GM12892 (cell line): ENCODE measurements at places on chromosomes 6 and 20.
A peak's percentile ranks its signal among the peaks of the same experiment; 100 is the strongest.

GRCh38 chr6:104969108-104969507, 12.2 kb downstream of the LIN28B start:
- no peak for DNase-seq

- no peak for DNase-seq
Measured at GRCh38 chr20:44990425-44990824, 24.1 kb downstream of the STK4 start.

DNA sequence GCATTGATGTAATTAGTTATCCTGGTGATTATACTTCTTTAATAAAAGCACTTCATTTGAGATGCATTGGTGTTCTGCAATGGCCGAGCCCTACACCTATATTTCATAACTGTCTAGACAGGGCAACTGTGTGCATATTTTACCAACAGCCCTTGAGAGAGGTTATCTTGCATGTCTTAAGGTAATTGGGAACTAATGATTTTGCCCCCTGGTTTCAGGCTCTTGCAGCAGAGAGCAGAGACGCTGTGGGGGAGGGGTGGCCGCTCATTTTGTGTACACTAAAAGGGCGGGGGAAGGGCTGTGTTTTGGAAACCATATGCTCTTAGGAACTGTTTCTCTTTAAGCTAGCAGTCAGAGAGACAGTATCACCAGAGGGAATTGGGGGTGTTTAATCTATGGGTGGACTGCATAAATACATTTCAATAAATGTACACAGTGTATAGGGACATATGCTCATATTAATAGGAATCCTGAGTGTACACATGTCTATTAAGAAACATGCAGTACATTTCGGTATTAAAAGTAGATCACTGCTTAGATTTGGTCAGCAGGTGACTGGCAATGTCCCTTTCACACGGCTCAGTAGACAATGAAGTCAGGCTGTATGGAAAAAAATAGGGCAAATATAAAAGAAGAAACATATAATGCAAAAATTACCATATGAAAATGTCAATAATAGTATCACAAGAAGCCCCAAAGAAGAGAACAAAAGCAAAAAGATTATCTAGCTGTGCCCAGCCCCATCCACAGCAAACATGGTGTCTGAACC, 402.9 kb upstream of the CITED2 start:
- no peak for DNase-seq

DNA sequence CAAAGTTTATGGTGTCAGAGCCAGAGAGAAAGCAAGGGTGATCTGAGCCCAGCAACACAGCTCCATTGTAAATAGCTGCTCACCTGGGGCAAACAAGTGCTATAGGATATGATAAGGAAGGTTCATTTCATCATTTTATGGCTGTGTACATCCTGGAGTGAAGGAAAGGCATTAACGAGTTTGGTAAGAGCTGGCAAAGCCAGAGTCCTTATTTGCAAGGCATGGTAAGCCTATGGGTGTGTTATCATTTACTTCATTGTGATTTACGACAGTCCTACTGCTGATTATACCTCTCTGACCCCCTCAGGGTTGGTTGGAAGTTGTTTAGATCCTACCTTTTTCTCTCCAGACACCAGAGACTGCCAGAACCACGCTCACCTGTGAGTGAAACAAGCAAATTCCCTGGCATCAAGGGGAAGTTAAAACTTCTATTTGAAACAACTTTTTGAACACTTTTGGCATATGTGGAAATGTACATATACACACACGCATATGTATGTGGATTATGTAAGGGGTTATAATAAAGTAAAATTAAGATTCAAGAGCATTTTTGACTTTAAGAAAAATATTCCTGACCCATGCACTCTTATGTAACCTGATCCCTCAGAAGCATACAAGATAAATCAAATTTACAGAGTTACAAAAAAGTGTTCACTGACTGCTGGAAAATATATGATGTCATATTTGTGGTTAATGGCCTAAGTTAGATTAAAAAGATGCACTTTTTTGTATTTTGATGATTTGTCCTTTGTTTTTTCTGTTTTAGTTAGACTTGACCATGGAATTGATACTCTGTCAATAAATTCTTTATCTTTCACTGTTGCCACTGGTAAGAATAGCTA, 40.4 kb upstream of the EDN1 start:
- no peak for DNase-seq

- DNase-seq: no peak
Measured at GRCh38 chr6:127812985-127813698, 87.7 kb downstream of the THEMIS start.

GRCh38 chr6:41964201-41964887, 22.7 kb upstream of the CCND3 start:
- DNase-seq: no peak

- no peak for DNase-seq
Measured at GRCh38 chr6:154893917-154894316, 101.2 kb upstream of the TIAM2 start.

DNA sequence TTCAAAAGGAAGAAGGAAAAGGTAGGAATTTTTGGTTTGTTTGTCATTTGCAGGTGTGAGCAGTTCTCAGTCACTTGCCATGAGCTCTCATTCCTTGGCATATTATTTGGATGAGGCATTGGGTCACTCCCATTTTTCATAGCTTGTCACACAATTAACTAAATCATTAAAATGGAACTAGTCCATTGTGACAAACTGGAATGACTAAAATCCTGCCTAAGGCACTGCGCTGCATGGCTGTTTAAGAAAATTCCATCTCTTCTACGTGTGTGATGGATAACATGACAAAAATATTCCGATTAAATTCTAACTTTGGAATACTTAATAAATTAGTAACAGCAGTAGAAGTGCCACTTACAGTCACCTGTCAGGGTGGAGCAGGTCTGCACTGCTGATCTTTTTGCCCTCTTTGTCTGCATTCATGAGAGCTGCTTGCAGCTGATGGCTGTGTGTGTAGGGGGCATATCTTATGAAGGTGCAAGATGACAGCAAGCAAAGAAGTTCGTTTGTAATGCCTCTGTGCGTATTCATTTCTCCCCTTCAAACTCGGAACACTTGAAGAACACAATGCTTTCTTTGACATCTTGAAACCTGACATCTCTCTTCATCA, 1292.6 kb upstream of the MAP3K7 start:
- DNase-seq: no peak

GRCh38 chr6:52539607-52540006, 37.3 kb downstream of the TRAM2 start:
- DNase-seq: no peak

DNA sequence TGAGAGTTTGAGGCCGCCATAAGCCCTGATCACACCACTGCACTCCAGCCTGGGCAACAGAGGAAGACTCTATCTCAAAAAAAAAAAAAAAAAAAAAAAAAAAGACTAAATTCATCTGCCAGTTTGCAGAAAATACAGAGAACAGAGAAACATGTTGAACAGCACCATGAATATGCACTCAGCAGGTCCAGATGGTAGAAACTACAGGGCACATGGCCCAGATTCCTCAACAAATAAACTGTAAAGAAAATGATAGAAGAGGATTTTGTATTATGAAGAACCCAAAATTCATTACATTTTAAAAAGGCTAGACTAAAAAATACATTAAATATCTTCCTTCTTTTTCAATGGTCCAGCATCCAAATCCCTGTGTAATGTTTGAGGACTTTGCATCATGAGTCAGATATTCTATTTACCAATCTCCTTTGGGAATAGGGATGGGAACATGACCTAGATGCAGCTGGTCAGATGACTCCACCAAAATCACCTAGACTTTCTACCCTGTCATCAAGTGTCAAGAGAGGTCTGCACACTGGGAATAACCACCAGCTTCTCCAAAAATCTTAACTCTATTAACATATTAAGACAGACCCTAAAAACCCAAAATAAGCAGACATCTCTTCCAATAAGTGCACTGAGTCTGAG, 189.1 kb upstream of the TCF21 start:
- DNase-seq: no peak

DNA sequence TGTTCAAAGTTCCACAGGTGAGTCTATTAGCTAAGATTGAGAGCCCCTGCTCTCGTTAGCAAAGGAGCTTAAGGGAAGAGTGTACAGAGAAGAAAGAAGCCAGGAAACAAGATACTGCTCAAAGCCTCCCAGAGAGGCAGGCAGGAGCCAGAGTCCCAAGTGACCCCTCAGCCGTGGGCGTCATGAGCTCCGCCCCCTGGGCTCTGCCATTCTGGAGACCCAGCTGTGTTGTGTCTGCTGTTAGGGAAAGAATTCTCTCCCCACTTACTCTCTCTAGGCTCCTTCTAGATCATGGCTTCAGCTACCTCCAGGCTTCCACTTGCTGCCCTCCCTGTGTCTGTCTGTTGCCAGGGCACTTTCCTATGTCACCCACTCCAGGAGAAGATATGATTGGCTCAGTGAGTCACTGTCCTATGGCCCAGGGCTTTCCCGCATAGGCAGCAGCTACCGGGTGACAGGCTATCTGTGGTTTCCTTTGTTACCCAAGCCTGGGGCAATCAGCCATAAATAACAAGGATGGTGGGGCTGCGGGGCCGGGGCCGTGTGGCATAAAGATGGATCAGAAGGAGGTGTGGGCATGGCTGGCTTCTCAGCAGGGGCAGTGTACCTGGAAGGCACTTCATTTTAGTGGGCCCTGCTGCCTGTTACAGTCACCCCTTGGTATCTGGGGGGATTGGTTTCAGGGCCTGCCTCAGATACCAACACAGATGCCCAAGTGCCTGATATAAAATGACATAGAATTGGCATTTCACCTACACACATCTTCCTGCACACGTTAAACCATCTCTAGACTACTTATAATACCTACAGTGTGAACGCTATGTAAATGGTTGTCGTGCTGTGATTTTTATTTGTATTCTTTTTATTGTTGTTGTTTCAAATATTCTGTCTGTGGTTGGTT, 118.9 kb downstream of the ARMC2 start:
- DNase-seq: no peak

DNA sequence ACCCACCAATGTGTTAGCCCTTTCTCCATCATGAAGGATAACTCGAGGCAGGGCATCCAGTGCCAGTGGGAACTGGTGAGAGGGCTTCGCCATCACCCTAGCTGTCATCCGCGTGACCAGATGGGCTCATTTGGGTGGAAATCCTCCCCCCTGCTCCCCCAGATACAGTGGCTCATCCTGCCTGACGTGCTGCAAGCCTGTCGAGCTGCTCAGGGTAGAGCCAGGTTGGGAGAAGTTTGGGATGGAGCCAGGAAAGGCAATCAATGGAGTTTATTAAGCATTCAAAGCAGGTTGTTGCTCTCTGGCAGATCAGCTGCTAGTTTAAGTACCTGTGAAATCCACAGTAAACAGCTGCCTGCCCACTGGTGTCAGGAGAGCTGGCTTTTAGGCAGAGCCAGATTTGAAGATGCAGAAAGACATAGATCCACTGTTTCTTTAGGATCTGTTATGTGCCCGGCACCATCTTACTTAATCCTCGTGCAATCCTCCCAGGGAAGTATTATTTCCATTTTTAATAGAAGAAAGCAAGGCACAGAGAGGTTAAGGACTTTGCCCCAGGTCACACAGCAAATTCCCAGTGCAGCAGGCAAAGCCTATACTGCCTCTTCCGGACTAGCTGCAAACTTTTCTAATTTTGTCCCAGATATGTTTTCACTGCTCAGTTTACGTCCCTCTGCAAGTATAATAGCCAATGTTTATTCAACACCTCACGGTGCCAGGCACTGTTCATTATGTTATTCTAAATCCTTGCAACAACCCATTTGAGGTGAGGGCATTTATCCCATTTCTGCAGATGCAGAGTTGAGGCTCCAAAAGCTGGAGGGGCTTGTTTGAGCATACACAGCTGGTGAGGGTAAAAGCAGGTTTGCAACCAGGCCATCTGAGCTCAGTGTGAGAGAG, 54.1 kb upstream of the KCNG1 start:
- no peak for DNase-seq

DNA sequence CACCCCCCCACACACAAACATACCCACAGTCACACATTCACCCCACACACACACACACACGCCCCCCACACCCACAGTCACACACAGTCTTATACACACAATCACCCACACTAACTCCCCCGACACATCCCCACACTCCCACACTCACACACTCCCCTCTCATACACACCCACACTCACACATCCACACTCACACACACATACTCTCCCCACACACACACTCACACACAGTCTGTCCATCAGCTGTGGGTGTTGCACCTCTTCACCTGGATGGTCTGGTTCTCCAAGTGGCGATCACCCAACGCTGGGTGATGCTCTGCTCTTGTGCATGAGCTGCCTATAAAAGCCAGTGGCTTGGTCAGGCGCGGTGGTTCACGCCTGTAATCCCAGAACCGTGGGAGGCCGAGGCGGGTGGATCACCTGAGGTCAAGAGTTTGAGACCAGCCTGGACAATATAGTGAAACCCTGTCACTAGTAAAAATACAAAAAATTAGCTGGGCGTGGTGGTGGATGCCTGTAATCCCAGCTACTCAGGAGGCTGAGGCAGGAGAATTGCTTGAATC, 158.9 kb downstream of the SMOC2 start:
- DNase-seq: no peak

DNA sequence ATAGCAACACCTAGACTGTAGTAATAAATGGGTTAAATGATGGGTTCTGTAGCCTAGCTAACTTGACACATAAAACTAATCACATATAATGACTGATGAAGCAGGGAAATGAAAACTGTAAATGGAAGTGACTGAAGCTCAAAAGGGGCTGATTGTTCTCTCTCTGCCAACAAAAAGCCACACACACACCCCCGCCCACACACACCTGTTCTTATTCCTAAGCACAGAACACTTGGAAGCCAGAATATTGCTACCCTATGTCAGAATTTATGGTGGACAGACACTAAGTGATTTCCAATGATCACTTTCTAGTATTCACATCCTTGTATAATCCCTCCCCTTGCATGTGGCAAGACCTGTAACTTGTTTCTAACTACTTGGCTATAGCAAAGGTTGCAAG, 603.5 kb downstream of the UTRN start:
- no peak for DNase-seq

- peak; percentile 66 for DNase-seq
Measured at GRCh38 chr20:25318471-25319240, 70.8 kb downstream of the PYGB start.

GRCh38 chr20:37564388-37565133, 36.9 kb upstream of the BLCAP start:
- peak; percentile 73 for DNase-seq

DNA sequence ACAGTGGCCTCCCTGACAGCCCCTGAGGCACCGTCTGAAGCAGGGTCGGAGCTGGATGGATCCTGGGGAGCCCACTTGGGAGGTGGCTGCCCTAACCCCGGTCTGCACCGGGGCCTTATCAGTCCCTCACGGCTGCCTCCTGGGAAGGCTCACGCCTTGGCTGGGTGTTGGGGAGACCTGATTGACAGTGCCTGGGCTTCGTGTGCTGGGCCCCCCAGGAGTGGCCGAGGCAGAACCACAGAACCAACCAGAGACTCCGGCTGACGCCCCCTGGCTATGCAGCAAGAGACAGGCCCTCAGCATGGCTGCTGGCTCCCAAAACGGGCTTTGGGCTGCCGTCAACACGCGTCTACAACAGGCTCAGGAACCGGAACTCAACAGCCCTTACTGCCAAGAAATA, 219.6 kb downstream of the TAF4 start:
- no peak for DNase-seq

DNA sequence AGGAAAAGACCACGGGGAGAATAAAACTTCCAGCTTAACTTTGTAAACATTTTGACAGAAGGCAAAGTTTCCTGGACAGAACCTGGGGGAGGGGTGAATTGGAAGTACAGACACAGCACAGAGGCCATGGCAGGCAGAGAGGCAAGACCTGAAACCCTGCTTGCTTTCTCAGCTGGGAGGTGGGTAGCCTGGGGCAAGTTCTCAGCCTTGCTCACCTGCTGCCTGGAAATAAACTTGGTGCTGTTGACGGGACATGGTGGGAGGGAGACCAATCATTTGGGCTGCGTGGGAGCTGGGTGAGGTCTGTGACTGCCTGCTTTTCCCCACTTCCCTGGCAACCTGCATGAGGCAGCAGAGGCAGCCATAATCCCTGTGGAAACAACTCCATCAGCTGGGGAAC, 221.3 kb downstream of the MOXD1 start:
- DNase-seq: no peak
